ENCODE measurements at places on chromosomes 4 and X.

DNA sequence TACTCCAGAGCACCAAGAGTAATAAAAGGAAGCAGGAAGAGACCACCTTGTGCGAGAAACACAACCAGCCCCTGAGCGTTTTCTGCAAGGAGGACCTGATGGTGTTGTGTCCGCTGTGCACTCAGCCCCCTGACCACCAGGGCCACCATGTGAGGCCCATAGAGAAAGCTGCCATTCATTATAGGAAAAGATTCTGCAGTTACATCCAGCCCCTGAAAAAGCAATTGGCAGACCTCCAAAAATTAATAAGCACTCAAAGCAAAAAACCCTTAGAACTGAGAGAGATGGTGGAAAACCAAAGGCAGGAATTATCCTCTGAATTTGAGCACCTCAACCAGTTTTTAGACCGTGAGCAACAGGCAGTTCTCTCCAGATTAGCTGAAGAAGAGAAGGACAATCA lies 5.7 kb downstream of the TRIM75 start:
- DNase-seq, result no peak

DNA sequence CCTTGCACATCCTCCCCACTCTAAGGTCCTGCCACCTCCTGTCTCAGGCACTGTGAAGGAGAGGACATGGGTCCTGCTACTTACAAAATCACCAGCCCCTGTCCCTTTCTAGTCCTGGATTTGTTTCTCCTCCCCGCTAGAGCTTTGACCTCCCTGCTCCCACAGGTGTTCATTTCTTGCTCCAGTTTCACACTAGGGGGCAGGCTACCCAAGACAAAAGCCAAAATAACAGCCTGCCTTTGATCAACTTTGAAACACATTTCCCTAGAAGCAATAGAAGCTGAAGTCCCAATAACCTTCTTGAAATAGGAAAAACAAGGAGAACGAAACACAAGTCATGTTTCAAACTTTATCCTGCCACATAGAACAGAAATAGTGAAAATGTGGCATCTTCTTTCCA lies 164.4 kb downstream of the QDPR start:
- DNase-seq, result no peak

- no peak for DNase-seq
Measured at GRCh38 chrX:20459410-20460350, 193.0 kb upstream of the RPS6KA3 start.

GRCh38 chr4:85733798-85734197 lies 258.8 kb downstream of the ARHGAP24 start:
- no peak for DNase-seq

- no peak for DNase-seq
Measured at GRCh38 chr4:57658673-57659072, 548.5 kb upstream of the IGFBP7 start.

DNA sequence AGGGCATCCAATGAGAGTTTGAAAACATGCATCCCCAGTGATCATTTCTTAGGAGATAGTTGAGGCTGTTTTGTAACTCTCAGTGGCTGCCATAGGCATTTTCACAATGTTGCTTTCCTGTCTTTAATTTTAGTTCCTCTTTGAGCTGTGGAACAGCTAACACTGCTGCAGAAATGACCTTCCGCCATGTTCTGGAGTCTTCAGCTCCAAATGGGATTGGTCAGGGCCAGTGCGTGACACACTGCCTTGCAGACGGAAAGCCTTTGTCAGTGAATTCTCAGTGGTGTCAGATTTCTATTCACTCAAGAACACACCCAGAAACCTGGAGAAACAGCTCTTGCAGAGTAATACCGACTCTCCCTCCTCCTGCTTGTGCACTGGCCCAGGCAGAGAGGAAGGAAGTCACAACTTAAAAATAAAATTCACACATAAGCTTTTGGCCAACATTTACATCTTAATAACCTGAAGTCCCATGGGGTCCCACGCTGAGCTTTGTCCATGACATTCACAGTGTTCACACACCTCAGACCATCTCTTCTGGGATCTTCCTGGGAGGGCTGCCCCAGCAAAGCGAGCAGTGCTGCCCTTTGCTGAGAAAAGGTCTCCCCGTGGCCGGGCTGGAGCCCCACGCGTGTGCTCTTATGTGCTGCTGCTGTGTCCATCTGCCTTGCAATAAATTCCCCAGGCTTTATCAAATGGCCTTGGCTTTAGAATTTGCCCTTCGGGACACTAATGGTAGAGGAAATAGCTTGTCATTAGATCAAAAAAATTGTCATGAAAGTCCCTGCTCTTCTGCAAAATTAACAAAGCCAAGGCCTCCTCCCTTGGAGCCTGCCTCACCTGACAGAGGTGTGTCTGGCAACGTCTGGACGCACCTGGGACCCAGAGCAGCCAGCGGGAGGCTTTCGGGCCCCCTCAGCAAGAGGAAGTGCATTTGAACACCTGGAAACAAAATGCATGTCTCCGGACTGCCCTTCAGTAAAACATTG lies 126.8 kb downstream of the IRF2 start:
- DNase-seq, result no peak

GRCh38 chr4:7981738-7982394 lies 42.2 kb upstream of the AFAP1 start:
- no peak for DNase-seq

- DNase-seq, result no peak
Measured at GRCh38 chr4:72971572-72971971, 97.9 kb downstream of the COX18 start.

- no peak for DNase-seq
Measured at GRCh38 chr4:140326395-140326993, 47.0 kb upstream of the SCOC start.

- DNase-seq, result no peak
Measured at GRCh38 chrX:16931855-16932575, 14.4 kb upstream of the REPS2 start.

GRCh38 chr4:92328095-92328494 lies 24.3 kb downstream of the GRID2 start:
- DNase-seq, result no peak

Measured in mesenteric fat pad (tissue), 1 donor.